ENCODE measurements at places on chromosomes 13 and 19.
A peak's percentile ranks its signal among the peaks of the same experiment; 100 is the strongest.

DNA sequence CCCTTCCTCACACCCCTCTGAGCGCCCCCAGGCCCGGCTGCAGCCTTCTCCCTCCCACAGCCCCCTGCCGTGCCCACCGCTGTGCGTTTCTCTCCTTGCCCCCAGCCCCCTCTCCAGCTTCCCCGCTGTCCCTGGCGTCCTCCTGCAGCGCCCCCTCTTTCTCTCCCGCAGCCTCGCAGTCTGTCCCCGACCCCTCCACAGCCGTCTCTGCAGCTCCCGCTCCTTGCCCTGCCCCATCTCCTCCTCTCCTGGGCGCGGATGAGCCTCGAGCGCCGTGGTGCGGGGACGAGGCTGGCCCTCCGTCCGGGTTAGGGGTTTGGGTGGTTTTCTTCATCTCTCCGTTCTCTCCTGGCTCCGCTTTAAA, 1.1 kb downstream of the KMT5C start:
- no peaks in the 10 kb centered on the region for H3K36me3 ChIP-seq
- H3K27ac ChIP-seq: peak overlapping the region; percentile 68

DNA sequence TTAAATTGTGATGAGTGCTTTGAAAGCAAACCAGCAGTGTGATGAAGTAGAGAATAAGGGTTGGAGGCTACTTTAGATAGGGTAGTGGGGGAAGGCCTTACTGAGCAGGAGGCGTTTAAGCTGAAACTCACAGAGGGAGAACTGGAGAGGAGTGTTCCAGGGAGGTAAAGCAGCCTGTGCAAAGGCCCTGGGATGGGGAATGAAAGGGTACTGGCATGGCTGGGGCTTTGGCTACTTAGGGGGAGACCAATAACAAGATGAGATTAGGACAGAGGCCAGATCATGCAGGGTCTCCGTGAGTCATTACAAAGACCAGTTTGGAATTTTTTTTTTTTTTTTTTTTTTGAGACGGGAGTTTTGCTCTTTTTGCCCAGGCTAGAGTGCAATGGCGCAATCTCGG, 1.1 kb downstream of the PPP5C start:
- H3K27ac ChIP-seq: no peak overlapping the region
- DNase-seq: no peak
- no peaks in the 10 kb centered on the region for H3K36me3 ChIP-seq
- H3K27me3 ChIP-seq: no peaks in the 10 kb centered on the region
- H3K4me1 ChIP-seq: peaks cover 6% of the 10 kb centered on the region

DNA sequence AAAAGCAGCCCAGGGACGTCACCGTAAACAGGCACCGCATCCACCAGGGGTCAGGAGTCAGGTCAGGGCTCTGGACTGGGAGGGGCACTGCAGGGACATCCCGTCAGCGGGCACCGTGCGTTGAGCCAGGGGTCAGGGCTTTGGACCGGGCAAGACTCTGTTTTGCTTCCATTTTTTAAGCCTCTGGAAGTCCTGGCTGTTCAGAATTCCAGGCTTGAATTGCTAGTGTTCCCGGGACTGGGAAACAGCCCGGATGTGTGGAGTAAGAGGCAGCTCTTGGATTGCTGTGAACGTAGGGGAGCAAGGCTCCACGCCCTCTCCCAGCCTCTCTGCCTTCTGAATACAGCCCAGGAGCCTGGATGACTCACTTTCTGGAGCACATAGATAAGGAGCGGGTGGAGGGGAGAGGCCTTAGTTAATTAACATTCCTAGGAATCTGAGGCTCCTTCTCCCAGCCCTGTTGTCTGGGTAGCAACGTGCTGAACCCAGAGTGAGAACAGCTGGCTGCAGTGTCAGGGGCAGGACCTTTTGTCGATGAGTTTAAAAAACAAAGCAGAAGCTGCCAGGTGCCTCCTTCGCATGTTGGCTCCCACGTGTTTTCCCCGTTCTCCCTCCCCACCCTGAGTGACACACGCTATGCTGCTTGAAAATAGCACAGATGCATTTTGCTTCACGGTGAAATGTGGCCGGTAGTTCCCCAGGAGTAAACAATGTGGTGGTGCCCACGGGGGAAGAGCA, 21.9 kb downstream of the ATP11A start:
- peak overlapping the region; percentile 93 for H3K27ac ChIP-seq
- no peaks in the 10 kb centered on the region for H3K27me3 ChIP-seq
- H3K4me1 ChIP-seq: peaks cover 17% of the 10 kb centered on the region
- no peaks in the 10 kb centered on the region for H3K36me3 ChIP-seq
- DNase-seq: peak; percentile 100

DNA sequence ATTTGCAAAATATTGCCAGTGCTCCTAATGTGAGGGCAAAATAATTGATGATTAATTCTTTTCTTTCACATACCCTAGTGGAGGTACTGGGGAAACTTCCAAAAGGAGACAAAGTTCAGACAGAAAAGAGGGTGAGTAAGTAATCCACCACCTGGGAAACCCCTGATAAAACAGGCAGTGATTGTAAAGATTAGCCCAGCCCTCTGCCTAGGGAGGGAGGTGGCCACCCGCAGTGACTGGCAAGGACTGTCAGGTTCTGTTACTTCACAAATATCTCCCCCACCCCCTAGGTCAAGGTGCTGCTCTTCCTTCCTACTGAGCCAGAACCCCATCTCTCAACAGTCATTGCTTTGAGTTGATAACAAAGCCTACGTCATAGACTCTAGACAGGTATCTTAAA, 239.7 kb downstream of the DNAJC15 start:
- peaks cover 5% of the 10 kb centered on the region for H3K4me1 ChIP-seq
- no peaks in the 10 kb centered on the region for H3K36me3 ChIP-seq
- DNase-seq: peak; percentile 59
- H3K27me3 ChIP-seq: no peaks in the 10 kb centered on the region
- H3K4me3 ChIP-seq: no peak overlapping the region

DNA sequence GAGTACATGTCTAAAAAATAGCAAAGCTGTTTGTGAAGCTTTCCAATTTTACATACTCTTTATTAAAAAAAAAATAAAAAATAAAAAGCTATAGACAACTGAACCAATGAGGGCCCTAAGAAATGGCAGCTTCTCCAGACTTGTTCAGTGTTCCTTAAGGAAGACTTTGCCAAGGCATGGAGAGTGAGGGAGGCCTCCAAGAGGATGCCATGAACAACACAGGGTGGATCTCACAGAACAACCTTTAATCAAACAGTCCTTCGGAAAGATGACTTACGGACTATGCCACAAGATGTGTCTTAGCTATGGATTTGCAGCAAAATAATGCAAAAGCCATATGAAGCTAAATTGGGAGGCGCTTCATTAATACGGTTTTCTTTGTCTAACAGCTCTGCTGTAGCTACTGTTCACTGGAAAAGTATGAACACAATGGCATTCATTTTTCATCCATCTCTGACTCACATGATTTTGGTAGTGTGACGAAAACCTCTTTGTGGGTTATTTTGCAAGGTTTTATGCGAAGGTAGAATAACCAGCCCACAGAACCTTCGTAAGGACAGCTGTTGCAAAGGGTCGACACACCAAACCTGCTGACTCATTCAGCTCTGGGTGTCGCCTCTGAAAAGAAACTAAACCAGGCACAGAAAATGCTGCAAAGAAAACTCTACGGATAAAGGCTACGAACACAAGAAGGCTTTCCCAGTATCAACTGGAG, 27.7 kb downstream of the EFNB2 start:
- H3K4me3 ChIP-seq: no peak overlapping the region
- DNase-seq: peak; percentile 75
- no peaks in the 10 kb centered on the region for H3K27me3 ChIP-seq

DNA sequence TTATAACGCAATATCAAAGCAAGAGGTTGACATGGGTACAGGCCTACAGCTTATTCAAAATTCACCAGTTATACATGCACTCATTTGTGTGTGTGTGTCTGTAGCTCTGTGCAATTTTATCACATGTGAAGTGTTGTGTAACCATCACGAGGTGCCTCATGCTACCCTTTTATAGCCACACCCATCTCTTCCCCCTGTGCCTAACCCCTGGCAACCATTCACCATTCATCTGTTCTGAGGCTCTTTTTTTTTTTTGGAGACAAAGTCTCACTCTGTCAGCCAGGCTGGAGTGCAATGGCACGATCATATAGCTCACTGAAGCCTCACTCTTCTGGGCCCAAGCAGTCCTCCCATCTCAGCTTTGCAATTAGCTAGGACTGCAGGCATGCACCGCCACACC, 78.4 kb downstream of the DPF1 start:
- DNase-seq: no peak
- no peaks in the 10 kb centered on the region for H3K27me3 ChIP-seq
- H3K4me1 ChIP-seq: no peaks in the 10 kb centered on the region

GRCh38 chr13:45205124-45205523, 4.3 kb upstream of the KCTD4 start:
- no peak for DNase-seq
- H3K4me3 ChIP-seq: no peak overlapping the region
- no peaks in the 10 kb centered on the region for H3K36me3 ChIP-seq
- no peak overlapping the region for H3K27ac ChIP-seq
- no peaks in the 10 kb centered on the region for H3K4me1 ChIP-seq

Measured in mesendoderm (in vitro differentiated cells).